ENCODE measurements at places on chromosomes 2 and 18.
A peak's percentile ranks its signal among the peaks of the same experiment; 100 is the strongest.

- no peak for DNase-seq
These were observed 36.9 kb downstream of the FLACC1 start for GRCh38 chr2:201320257-201320656.

DNA sequence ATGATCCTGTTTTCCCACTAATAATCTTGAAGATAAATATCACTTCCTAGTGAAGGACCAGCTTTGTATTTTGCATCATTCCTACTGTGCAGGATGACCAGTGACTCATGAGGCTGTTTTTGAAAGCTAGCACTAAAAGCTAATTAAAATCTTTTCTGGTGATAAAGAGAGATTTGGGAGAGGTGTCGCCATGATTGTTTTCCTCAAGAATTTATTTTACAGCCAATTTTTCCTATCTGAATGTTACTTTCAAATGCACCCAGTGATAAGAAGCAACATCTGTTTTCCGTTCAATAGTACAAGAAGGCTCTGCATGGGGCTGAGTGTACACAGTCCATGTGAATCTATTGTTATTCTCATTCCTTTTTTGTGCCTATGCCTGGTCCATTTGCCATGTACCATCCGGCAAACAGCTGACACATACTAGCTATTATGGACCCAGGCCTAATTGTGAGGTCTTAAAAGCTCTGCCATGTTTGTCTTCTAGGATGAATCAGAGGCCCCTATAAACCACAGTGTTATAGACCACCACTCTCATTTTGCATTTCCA, 28.4 kb downstream of the MEIS1 start:
- no peak for DNase-seq

- DNase-seq: no peak
These were observed 209.2 kb upstream of the GATA6 start for GRCh38 chr18:21960189-21960588.

DNA sequence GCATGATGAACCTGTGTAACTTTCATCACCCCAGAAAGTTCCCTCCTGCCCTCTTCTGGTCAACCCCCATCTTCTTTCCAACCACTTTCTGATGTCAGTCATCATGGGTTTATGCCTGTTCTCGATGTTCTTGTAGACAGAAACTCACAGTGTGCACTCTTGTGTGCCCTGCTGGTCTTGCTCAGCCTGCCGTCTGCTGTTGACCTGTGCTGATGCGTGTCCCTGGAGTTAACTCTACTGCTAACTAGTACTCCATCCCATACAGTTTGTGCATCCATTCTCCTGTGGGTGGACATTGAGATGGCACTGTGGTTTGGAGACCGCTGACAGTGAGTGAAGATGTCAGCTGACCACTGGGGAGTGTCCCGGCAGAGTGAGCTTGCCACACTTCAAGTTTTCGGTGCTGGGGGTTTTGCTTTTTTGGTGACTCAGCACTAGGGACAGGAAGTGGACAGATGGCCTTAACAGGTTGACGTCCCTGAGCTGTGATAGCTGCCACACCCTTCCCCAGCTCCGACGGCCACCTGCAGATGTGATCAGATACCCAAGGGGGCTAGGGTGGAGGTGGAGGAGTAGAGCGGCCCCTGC, 14.8 kb downstream of the KLHL29 start:
- DNase-seq: no peak

- no peak for DNase-seq
These were observed 8.6 kb upstream of the ZNF24 start for GRCh38 chr18:35352778-35353177.

GRCh38 chr2:25938345-25938744, 44.0 kb downstream of the KIF3C start:
- DNase-seq: no peak

GRCh38 chr2:96831679-96832078, 12.1 kb downstream of the ANKRD23 start:
- no peak for DNase-seq

DNA sequence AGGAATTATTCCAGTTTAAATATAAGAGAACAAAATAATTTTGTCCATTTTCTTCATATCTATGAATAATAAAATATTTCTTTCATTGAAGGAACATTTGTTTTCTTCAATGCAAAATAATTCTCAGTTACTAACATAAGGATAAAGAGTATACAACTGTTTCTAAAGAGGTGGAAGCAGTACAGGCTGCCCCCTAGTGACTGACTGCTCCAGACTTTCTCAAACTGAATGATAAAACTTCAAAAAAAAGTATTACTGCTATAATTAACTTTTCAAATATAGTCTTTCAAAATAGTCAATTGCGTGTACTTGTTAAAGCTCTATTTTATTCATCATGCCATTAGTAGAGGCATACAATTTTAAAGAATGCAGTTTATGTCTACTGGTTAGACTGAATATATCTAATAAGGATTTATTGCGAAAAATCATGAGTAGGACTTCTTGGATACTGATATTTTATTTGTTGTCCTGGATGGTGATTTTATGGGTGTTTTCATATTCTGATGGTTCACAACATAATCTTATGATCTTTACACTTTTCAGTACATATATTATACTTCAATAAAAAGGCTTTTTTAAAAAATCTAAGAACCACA, 100.1 kb downstream of the WDPCP start:
- no peak for DNase-seq

DNA sequence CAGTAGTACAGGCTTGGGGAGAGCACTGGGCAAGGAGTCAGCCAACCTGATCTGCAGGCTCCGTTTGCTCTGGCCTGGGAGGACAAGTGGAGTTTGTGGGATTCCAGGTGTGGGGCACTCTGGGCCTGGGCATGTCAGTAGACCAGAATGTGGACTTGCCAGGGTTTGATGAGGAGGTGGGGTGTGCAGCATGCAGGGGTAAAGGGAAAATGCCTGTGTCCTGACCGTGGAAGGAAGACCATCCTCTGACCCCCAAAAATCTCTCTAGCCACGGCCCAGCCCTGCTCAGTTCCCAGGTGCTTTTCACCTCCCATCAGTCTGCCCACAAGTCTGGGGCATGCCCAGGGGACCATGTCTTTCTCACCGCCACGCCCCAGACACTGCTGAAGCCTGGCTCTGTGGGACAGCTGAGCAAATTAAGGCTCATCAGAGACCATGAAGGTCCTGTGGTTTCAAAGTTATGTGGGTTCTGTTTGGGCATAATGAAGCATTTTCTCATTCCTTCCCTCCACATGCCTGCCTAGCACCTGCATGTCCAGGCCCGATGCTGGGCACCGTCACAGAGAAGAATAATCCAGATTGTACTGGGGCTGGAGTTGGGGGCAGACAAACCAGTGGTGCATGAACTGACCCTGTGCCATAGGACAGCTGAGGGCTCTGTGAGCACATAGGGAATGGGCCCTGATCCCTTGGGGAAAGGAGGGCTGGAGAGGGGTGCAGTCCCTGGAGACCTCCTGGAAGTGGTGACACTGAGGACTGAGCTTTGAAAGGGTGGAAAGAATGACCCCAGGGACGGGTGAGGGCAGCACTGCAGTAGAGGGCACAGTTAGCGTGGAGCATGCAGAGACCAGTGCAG, 6.5 kb upstream of the KCNF1 start:
- DNase-seq: no peak

- no peak for DNase-seq
These were observed 803 bp upstream of the FIGN start for GRCh38 chr2:163736433-163737189.

GRCh38 chr2:61015976-61016375, 1.5 kb upstream of the PEX13 start:
- no peak for DNase-seq

- DNase-seq: no peak
These were observed 108.9 kb upstream of the ZNF236 start for GRCh38 chr18:76713432-76713831.

GRCh38 chr2:144944546-144945220, 424.8 kb upstream of the ZEB2 start:
- no peak for DNase-seq

DNA sequence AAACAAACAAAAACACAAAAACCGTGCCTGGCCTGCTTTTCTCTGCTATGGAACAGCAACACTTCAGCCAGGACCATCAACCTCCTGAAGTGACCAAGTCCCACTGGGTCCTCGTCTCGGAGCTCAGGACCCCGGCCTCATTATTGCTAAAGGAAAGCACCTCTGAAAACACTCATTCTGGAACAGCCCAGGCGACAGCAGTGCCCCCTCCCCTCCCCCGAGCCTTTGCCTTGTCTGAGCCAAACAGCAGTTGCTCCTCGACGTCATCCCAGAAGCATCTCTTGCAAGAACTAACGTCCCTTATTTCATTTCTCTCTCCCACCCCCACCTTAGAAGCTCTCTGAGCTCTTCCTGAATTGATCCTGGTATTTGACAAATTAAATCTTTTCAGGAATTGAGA, 27.4 kb downstream of the APCDD1 start:
- no peak for DNase-seq

DNA sequence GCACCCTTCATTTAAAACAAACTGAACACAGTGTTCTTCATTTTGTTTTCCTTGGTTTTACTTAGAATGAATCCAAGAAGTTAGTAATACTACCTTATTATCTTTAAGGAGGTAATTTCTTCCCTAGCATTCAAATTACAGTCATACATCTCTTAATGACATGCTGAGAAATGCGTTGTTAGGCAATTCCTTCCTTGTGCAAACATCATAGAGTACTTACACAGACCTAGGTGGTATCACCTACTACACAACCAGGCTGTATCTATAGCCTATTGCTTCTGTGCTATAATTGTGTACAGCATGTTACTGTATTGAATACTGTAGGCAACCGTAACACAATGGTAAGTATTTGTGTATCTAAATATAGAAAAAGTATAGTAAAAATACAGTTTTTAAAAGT, 8.4 kb upstream of the CABYR start:
- DNase-seq: no peak

GRCh38 chr2:68225119-68225632, 27.2 kb downstream of the PPP3R1 start:
- DNase-seq: no peak

DNA sequence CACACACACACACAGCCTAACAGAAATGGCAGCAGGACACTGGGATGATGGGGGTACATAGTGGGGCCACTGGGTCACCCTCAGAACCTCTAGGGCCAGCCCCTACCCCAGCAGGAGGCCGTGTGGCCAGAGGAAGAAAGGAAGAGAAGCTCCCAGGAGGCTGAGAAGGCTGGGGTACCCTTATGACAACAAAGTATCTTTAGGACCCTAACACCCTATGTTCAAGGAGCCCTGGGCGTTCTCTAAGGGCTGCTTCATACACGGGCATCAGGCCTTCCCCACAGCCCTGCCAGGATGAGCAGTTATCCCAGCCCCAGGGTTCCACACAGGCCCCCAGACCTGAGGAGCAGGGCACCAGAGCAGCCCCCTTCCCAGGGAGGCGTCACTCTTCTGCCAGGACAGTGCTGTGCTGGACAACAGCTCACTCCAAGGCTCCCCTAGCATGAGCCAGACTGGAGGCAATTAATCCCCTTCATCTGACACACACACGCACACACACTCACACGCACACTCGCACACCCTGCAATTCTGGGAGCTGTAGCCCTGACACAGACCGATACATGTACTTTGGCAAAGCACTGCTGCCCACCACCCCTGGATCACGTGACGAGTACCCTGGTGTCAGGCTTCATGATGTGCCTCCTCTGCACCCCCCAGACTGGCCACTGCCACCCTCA, 163.6 kb downstream of the TNS1 start:
- DNase-seq: no peak

DNA sequence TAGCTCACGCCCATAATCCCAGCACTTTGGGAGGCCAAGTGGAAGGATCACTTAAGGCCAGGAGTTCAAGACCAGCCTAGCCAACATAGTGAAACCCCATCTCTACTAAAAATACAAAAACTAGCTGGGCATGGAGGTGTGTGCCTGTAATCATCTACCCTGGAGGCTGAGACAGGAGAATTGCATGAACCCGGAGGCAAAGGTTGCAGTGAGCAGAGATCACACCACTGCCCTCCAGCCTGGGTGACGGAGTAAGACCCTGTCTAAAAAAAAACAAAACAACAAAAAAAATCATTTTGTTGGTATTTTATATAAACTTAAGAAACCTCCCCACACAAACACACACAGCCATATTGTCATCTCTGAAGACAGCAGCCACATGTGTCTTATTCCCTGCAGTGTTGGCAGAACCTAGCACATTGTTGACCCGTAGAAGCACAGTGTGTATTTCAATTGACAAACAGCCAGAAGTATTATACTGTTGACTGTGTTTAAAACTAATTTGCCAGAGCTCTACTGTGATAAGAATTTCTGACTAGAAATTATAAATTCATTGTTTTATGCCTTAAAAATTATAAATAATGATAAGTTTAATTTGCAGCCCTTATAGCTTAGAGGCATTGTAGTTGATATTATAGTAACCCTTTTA, 68.1 kb downstream of the DNAJC10 start:
- no peak for DNase-seq

DNA sequence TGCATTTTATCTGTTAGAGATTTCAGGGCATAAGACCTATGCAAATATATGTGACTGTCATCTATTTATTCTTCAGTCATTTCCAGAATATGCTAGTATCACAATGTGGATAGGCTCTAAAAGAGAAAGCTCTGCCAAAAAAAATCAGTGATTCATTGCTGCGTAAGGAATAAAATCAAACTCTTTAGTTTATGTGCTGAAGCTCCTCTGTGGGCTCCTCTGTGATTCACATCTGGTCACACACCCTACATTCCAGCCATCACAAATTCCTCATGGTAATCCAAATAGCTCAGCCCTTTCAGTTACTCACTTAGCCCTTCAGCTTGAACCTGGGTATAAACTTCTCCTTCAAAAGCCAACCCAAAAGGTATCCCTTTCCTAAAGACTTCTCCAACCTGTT, 21.4 kb downstream of the DLGAP1 start:
- no peak for DNase-seq

- DNase-seq: peak; percentile 27
These were observed 11.2 kb downstream of the ATP6V1B1 start for GRCh38 chr2:70946832-70947442.

- DNase-seq: no peak
These were observed 1073.1 kb upstream of the FANCL start for GRCh38 chr2:59314031-59314766.

GRCh38 chr18:76801567-76802505, 20.5 kb upstream of the ZNF236 start:
- DNase-seq: no peak

GRCh38 chr2:149656996-149657395, 69.4 kb upstream of the MMADHC start:
- DNase-seq: no peak

GRCh38 chr2:211903961-211904360, 634.6 kb downstream of the ERBB4 start:
- no peak for DNase-seq

DNA sequence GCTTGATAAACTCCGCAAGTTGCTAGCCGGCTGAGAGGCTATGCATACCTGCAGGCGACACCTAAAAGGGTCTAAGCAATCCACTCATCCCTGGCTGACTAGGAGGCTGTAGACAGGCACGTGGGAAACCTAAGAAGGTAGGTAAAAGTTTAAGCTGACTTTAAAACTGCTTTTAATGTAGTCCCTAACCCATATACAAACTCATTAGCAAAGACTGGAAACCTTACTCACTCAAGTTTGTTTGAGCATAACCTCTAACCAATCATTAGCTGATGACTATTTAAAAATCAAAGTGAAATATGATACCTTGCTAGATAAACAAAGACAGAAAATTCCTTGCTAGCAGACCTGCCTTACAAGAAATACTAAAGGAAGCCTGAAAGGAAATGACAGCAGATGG, 106.4 kb downstream of the EXOC6B start:
- DNase-seq: no peak

GRCh38 chr2:151297882-151298281, 8.4 kb upstream of the NMI start:
- DNase-seq: no peak

All from stimulated activated CD4-positive, alpha-beta T cell treated with anti-CD3 and anti-CD28 coated beads, Interleukin-1b, Interleukin-23, amount 100 ng/mL, for 1 hour (primary cell).